ENCODE measurements at places on chromosomes 11 and 22. TPM values are rescaled to one million over a fixed set of nuclear protein-coding genes. Genes with fewer than 3 reads are reported as not detected.

The CEND1 gene
- 0.40 TPM for total RNA-seq

The TRIM64 gene
- total RNA-seq: not detected

GRCh38 chr22:49218142-49218541, 609.5 kb downstream of the BRD1 start:
- no peak for DNase-seq

- no peak for DNase-seq
Observed at GRCh38 chr22:31075961-31076360, 5.2 kb upstream of the SMTN start.

The LDHA gene
- 477 TPM for total RNA-seq

DNA sequence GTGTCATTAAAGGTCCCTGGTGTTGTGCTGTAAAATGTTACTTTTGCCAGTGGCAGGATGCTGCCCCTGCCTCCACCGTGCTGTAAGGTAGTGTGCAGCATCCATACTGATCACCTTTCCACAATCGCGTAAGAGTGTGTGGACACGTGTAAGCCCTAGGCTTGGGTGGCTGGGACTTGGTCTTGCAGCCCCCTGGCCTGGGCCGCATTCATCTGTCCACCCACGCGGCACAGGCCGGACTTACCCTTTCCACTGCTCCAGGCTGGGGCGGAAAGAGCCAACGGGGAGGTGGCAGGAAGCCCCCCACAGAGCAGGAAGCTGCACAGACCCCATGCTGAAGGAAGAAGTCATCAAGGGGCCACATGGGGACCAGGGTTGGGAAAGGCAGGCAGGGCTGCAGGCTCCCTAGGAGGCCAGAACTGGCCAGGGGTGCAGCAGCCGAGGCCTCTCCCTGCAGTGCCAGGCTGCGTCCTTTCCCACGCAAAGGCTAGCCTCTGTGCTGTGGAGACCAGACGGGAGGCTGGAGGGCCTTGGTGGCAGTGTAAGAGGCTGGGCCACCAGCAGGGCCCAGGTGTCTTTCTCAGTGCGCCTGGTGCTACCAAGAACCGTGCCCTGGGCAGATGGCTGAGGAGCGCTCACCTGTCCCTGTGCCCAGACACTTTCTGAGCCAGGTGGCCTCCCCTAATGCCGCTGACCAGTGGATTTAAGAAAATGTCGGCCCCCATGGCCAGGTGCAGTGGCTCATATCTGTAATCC, 11.7 kb upstream of the TMEM191C start:
- no peak for DNase-seq

DNA sequence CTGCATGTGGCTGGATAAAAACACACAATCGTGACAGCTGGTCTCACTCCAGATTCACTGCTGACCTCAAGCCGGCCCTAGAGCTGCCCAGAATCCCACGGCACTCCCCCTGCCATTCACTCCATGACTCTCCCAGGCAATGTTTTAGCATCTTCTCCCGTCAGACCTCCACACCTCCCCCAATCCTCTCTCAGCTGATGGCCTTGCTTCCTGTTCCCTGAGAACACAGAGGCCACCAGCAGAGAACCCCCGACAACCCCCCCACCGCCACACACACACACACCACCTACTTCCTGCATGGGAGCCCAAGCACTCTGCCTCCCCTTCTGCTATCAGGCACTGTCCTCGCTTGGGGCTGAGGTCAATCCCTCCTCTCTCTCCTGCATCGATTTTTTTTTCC, 9.3 kb downstream of the TNKS1BP1 start:
- DNase-seq: no peak

The CCDC88B gene
- 1.8 TPM for total RNA-seq

GRCh38 chr22:46107089-46107664, 43.1 kb upstream of the PPARA start:
- no peak for DNase-seq

The BDNF gene
- total RNA-seq: 2.6 TPM

The SLC17A6 gene
- not detected for total RNA-seq

DNA sequence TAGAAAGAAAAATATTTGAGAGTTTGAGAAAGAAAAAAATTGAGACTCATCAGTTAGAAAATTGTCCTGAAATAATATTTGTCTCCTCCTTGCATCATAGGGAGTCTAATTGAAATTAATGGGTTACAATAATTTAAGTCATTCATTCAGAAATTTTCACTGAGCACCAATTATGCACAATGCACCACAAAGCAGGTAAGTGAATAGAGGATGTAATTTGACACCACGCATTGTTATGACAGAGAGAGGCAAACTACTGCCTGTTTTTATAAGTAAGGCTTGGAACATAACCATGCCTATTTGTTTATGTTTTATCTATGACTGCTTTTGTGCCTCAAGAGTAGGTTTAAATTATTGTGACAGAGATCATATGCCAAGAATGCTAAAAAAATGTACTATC, 537.9 kb upstream of the FAT3 start:
- DNase-seq: no peak

- no peak for DNase-seq
Observed at GRCh38 chr22:46290843-46291785, 5.6 kb upstream of the GTSE1 start.

The E2F8 gene
- total RNA-seq: 19.1 TPM

DNA sequence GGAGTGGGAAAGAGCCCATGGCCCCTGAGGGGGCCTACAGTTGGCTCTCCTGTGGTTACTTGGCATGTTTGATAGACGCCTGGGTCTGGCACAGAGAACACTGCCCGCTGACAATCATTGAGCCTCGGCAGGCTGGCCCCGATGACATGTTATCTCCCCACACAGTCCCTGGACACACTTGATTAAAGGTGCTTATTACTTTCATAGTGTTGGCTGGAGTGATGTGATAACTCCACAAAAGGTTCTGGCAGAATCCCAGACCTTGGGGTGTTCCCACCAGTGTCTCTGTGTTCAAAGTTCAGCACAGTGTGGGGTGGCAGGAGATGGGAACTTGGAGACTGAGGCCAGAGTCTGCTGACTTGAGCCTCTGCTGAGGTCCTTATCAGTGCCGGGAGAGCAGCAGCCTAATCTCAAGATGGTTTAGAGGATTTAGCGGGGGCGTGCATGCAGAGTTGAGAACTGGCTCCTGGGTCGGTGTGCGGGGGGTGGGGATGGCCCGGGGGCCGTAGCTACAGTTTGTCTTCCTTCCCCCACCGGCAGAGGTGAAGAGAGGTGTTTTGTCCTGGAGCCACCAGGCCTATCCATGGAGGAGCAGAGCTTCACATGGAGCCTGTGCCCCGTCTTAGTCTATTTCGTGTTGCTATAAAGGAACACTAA, 22.5 kb downstream of the PARVB start:
- DNase-seq: no peak

The OR5AP2 gene
- not detected for total RNA-seq

The IL17REL gene
- total RNA-seq: 0.15 TPM

DNA sequence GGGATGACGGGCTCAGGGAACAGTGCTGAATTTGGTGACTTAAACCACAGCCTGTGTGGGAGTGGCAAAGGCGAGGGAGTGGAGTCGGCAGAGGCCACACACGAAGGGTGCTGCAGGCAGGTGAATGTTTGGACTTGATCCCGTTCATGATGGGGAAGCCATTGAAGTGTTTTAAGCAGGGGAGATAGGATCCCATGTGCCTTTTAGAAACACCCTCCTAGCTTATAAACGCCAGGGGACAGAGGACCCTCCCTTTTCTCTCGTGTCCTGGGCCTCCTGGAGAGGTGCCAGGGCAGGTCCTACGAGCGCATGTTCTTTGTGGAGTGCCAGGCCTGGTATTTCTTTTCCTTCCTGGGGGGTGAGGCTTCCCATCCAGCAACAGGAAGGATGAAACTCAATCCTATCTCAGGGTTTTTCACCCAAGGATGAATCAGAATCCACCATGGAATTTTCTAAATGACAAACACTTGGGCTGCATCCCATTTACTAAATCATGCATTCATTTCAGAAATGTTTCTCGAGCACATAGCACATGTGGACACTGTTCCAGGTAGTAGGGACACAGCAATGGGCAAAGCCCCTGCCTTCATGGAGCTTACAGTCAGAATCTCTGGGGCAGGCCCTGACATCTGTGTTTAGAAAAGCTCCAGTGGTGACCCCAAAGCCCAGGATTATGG, 59.6 kb downstream of the CHRDL2 start:
- DNase-seq: no peak

The PRRG4 gene
- not detected for total RNA-seq

DNA sequence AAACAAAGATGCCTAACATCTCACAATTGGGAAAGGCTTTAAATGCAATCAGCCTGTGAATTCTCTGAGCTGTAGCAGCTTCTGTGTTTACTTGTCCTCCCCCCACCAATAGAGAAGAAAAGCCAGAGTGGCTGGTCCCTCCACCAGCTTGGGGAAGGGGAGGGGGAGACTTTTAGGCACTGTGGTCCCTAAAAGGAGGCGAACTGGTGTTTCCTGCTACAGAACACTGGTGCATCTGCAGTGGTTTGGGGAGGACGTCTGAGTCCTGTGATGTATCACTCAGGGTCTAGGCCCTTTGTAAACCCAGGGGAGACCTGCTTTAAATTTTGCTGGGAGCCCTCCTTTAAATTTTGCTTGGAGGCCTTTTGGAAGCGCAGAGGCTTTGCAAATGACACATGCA, 16.9 kb downstream of the TNRC6B start:
- DNase-seq: no peak

DNA sequence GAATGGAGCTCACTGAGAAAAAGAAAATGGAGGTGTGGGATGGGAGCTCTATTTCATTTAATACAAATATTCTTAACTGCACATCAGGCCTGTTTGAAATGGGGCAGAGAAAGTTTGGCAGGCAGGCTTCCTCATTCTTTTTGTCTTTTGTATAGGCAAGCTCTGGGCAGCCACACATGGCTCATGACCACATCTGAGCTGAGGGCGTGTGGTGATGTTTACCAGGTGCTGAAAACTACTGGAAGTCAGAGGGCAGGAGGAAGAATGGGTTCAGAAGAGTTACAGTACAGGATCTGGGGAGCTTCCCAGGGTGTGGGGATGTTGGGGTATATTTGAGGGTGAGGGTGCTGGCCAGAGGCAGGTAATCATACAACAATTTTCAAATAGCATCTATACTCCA, 66.3 kb upstream of the NAV2 start:
- no peak for DNase-seq

GRCh38 chr11:34840736-34841386, 75.3 kb downstream of the APIP start:
- DNase-seq: peak; percentile 11

- DNase-seq: no peak
Observed at GRCh38 chr11:94018721-94019120, 2.4 kb upstream of the HEPHL1 start.

The MRGPRF gene
- total RNA-seq: not detected

DNA sequence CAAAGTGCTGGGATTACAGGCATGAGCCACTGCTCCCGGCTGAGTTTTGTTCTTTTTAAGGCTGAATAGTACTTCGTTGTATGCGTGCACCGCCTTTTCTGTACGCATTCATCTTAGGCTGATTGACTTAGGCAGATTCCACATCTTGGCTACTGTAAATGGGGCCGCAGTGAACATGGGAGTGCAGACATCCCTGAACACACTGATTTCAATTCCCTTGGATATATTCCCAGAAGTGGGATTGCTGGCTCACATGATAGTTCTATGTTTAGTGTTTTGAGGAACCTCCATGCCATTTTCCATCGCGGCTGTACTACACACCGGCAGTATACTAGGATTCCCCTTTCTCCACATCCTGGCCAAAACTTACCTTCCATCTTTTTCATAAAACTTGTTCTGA, 10.4 kb upstream of the ZNF74 start:
- DNase-seq: no peak

The OR8D4 gene
- not detected for total RNA-seq

DNA sequence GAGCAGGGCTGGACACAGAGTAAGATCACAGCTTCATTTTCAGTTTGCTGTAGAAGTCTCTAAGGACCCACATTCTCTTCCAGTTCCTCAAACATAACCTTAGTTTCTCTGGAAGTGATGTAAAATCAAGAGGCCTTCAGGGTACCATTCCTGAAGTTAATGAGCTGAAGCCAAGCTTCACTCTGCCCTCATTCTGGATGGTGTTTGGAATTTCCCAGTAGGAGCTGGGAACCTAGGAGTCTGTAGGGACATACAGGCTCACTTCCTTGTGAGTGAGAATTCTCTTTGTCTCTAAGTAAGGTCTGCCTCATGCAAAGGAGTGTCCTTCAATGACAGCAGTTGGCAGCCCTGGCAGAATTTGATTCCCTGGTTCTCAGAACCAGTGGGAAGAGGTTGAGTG, 142.4 kb upstream of the NARS2 start:
- DNase-seq: no peak

Measured in endothelial cell of umbilical vein (primary cell).